ENCODE measurements at places on chromosomes 12 and 14. TPM values are rescaled to one million over a fixed set of nuclear protein-coding genes. Genes with fewer than 3 reads are reported as not detected.

- DNase-seq = no peak
- no peak overlapping the region for H3K4me3 ChIP-seq
- peaks cover 7% of the 10 kb centered on the region for H3K36me3 ChIP-seq
- peaks cover 11% of the 10 kb centered on the region for H3K4me1 ChIP-seq
Observed at GRCh38 chr12:22634883-22635282, 9.9 kb downstream of the ETNK1 start.

GRCh38 chr12:121534495-121535148, 46.2 kb downstream of the KDM2B start:
- H3K27ac ChIP-seq = peak overlapping the region; percentile 84
- H3K27me3 ChIP-seq = no peaks in the 10 kb centered on the region
- peaks cover 3% of the 10 kb centered on the region for H3K36me3 ChIP-seq
- H3K4me3 ChIP-seq = no peak overlapping the region
- DNase-seq = no peak
- H3K4me1 ChIP-seq = peaks cover 29% of the 10 kb centered on the region

Gene PRPH
- 2.7 TPM for total RNA-seq

DNA sequence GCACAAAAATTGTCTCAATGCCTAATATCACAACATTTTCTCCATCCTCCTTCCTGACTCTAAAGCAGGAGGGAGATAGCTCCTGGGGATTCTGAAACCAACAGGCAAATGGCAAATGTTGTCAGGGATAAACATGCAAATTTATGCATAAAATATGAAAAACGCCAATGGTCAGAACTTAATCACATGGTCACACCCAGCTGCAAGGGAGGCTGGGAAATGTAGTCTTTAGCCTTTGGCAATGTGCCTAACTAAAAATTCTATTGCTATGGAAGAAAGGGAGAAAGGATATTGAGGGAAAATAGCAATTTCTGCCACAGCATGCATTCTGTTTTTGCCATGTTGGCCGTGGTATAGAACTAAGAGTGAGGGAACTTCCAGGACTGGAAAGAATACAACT, 11.7 kb upstream of the OASL start:
- H3K36me3 ChIP-seq = no peaks in the 10 kb centered on the region
- no peaks in the 10 kb centered on the region for H3K27me3 ChIP-seq
- no peak for DNase-seq
- no peaks in the 10 kb centered on the region for H3K4me1 ChIP-seq

GRCh38 chr12:104701756-104702155, 245.0 kb downstream of the CHST11 start:
- no peaks in the 10 kb centered on the region for H3K27me3 ChIP-seq
- no peak for DNase-seq
- H3K4me1 ChIP-seq = peaks cover 11% of the 10 kb centered on the region
- H3K4me3 ChIP-seq = no peak overlapping the region
- H3K27ac ChIP-seq = no peak overlapping the region

Gene ACTR6
- total RNA-seq = 18.7 TPM

Gene WIF1
- 73.5 TPM for total RNA-seq

Gene KLHDC1
- 5.9 TPM for total RNA-seq

GRCh38 chr12:62758216-62758615, 176.7 kb downstream of the PPM1H start:
- no peaks in the 10 kb centered on the region for H3K36me3 ChIP-seq
- no peak overlapping the region for H3K27ac ChIP-seq
- H3K27me3 ChIP-seq = no peaks in the 10 kb centered on the region
- H3K4me1 ChIP-seq = no peaks in the 10 kb centered on the region
- H3K4me3 ChIP-seq = no peak overlapping the region
- DNase-seq = peak; percentile 15

Gene PPP4R4
- 25.9 TPM for total RNA-seq

Gene IRAK4
- total RNA-seq = 18.5 TPM

DNA sequence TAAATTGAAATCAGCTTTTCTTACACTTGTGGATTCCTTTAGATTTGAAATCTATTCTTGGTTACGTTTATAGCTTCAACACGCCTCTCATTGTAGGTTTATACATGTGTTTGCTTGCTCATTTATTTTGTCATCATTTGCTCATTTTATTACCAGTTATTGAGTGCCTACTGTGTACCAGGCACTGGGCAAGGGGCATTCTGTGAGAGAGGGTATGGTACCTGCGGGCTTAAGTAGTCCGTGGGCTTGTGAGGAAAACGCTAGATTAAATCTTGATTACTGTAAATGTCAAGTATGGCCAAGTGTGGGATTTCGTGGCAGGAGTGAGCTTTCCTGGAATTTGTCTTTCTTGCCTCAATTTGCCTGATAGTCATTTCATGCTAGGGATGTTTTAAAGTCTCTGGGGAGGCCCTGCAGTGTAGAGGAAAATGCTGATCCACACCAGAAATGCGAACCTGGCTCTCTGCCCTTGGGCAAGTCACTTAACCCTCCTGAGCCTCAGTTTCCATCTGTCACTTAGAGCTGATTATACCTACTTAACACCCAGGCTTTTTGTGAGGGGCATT, 92.7 kb downstream of the CACNA1C start:
- no peaks in the 10 kb centered on the region for H3K27me3 ChIP-seq
- H3K4me1 ChIP-seq = peaks cover 7% of the 10 kb centered on the region
- DNase-seq = no peak

Gene GPR33
- total RNA-seq = not detected

GRCh38 chr12:53758081-53758729, 6.4 kb upstream of the CISTR start:
- peaks cover 77% of the 10 kb centered on the region for H3K27me3 ChIP-seq
- no peak for DNase-seq
- no peak overlapping the region for H3K27ac ChIP-seq
- no peak overlapping the region for H3K4me3 ChIP-seq
- no peaks in the 10 kb centered on the region for H3K36me3 ChIP-seq

Gene MFAP5
- 4.4 TPM for total RNA-seq

DNA sequence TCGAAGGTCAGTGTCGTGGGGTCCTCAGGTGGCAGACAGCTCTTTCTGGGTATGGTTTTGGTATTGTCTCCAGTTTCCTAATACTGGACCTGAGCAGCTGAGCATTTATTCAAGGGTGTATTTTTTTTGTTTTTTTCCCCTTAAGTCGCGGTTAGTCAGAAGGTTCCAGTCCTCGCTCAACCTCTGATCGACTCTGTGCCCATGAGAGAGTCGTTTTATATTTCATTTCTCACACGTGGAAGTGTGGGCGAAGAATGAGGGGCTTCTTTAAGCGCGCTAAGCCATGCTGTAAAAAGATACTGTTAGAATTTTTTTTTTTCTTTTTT, 499 bp downstream of the MIPOL1 start:
- H3K27me3 ChIP-seq = no peaks in the 10 kb centered on the region
- DNase-seq = no peak
- no peaks in the 10 kb centered on the region for H3K36me3 ChIP-seq
- no peaks in the 10 kb centered on the region for H3K4me1 ChIP-seq

Gene TMPRSS12
- total RNA-seq = not detected

DNA sequence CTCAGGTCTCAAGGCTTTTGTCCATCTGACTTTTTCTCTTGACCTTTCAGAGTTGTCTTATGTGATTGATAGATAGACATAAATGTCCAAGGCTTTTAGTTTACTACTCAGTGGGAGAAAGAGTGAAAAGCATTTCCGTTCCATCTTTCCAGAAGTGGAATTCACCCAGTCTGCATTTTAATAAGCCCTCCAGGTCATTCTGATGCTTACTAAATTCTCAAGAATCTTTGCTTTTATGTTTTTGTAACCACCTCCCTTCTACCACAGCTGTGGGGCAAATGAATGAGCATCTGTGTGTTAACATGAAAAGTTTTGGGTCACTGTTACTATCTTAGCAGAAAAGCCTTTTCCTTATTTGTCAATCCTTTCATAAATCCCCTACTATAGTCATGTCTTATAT, 251.4 kb downstream of the LRIG3 start:
- no peaks in the 10 kb centered on the region for H3K36me3 ChIP-seq
- H3K27ac ChIP-seq = no peak overlapping the region
- H3K4me1 ChIP-seq = no peaks in the 10 kb centered on the region
- DNase-seq = no peak
- no peak overlapping the region for H3K4me3 ChIP-seq
- H3K27me3 ChIP-seq = peaks cover 2% of the 10 kb centered on the region

DNA sequence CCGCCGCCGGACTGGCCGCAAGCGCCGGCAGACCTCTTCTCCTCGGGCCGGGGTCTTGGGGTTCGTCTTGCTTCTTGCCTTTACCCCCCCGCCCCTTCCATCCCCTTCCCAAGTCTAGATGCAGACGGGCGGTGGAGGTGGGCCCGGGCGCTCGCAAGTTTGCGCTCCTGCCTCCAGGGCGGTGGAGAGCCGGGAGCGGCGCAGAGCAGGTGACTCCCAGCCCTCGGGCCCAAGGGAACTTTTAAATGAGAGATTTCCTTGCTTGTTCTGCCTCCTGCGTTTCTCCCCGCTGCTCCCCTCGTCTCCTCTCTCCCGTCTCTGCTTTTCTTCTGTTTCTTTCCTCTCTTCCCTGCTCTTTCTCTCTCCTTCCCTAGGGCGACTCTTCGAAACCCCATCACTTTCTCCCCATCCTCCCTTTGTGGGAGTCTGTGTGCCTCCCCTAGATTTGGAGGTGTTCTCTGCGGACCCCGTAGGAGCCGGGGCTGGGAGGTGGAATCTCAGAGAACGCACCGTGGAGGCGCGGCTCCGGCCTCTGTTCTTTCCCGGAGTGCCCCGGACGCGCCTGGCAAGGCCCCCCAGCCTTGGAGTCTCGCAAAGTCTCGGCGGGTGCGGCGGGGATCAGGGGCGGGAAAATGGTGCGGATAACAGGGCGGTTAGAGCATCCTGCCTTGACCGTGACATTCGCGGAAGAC, 114.7 kb upstream of the MYL2 start:
- no peak for DNase-seq
- peaks cover 34% of the 10 kb centered on the region for H3K27me3 ChIP-seq
- no peaks in the 10 kb centered on the region for H3K36me3 ChIP-seq
- peaks cover 14% of the 10 kb centered on the region for H3K4me1 ChIP-seq
- no peak overlapping the region for H3K4me3 ChIP-seq

Gene KRT82
- total RNA-seq = not detected

GRCh38 chr12:94262228-94263010, 114.0 kb downstream of the PLXNC1 start:
- peak overlapping the region; percentile 47 for H3K4me3 ChIP-seq
- DNase-seq = peak; percentile 100
- peaks cover 8% of the 10 kb centered on the region for H3K4me1 ChIP-seq
- H3K36me3 ChIP-seq = no peaks in the 10 kb centered on the region

DNA sequence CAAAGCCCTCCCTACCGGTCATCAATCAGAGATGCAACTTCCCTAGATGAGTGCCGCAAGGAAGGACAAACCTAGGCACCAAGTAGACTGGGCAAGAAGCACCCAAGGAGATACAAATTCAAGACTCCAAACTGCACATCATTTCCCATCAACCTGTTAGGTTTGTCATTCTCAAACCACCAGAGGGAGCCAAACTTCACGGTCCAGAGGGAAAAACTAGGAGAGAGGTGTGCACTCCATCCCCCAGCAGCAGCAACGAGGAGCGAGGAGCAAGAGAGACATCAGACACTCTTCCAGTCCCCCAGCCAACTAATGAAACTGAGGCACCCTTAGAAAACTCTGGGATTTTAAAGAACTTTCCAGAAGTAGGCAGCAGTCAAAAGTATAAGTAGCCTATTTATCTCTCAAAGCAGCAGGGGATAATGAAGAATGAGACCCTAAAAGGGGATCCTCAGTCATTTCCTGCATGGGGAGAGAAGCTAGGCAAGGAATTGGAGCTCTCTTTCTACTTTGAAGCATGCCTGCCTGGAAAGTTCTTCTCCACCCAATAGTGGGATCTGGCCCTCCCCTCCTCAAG, 37.0 kb upstream of the NT5DC3 start:
- peak; percentile 61 for DNase-seq
- H3K4me3 ChIP-seq = no peak overlapping the region
- H3K36me3 ChIP-seq = no peaks in the 10 kb centered on the region
- H3K27me3 ChIP-seq = no peaks in the 10 kb centered on the region
- H3K4me1 ChIP-seq = no peaks in the 10 kb centered on the region
- no peak overlapping the region for H3K27ac ChIP-seq

Gene ACADS
- total RNA-seq = 32.4 TPM

DNA sequence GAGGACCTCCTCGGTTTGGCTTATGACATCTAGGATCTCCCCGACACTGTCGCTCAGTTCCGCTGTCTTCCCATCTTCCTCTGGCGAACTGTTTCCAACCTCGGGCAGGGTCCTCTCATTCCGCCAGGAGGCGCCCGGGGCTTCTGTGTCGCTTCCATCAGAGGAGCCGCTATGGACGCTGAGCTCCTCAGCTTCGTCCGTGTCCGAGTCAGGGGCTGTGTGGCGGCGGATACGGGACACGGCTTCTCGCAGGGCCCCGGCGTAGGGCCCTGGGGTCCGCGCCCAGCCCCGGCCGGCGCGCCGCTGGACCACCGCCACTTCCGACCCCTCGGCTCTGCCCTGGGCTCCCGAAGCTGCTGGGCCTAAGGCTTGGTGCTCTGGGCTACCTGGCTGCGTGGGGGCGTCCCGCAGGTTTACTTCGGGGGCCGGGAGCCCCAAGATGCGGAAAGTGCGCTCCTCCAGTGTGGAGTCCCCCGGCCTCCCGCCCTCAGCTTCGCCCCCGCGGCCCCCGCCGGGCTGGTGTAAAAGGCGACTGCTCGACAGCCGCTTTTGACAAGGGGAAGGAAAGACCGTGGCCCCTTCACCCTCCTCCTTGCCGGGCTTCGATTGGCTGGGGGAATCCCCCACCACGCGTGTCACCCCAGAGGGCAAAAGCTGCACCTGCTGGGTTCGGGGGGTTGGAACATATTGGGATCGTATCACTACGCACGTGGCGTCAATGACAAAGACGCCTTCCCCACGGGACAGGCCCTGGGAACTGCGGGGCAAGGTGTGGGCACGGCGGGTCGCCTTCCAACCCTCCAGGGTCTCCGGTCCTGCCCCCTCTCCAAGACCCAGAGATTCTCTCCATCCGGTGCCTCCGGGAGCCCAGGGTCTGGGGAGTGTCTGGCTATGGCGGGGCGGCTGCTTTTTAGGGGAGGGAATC, 2.1 kb downstream of the DDN start:
- H3K4me1 ChIP-seq = peaks cover 2% of the 10 kb centered on the region
- peaks cover 57% of the 10 kb centered on the region for H3K27me3 ChIP-seq
- no peak overlapping the region for H3K27ac ChIP-seq
- peak; percentile 75 for DNase-seq
- H3K4me3 ChIP-seq = peak overlapping the region; percentile 20

GRCh38 chr14:64110802-64111201, 183.4 kb downstream of the ESR2 start:
- H3K27ac ChIP-seq = no peak overlapping the region
- DNase-seq = no peak
- H3K4me1 ChIP-seq = no peaks in the 10 kb centered on the region
- H3K4me3 ChIP-seq = no peak overlapping the region
- H3K36me3 ChIP-seq = peaks cover 7% of the 10 kb centered on the region
